ENCODE measurements at places on chromosomes 5 and 9. TPM values are rescaled to one million over a fixed set of nuclear protein-coding genes. Genes with fewer than 3 reads are reported as not detected.

HOMER1 gene
- 1.0 TPM for total RNA-seq

SLC46A2 gene
- total RNA-seq, result not detected

TPRN gene
- total RNA-seq, result 167 TPM

PCDHA9 gene
- not detected for total RNA-seq

EGFLAM gene
- 0.54 TPM for total RNA-seq

CTXN3 gene
- total RNA-seq, result not detected

DNA sequence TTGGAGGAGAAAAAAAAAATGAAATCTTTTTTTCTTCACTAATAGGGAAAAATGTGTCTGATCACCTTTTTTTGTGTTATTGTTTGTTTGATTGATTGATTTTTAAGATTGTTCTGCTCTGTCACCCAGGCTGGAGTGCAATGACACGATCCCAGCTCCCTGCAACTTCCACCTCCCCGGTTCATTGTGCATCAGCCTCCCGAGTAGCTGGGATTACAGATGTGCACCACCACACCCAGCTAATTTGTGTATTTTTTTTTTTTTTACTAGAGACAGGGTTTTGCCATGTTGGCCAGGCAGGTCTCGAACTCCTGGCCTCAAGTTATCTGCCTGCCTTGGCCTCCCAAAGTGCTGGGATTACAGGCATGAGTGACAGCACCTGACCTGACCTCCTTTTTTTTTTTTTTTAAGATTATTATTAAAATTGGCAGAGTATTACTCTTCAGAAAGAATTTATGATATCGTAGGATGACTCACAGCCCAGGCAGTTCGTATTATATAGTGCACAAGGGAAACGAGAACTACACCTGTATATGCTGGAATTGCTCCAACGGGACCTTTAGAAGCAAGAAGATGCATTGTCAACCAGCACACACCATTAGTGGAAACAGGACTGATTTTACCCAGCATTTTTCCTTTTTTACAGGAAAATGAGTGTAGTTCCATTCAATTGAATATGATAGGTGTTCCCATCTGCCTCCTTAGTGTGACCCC, 27.7 kb downstream of the FUBP3 start:
- H3K27ac ChIP-seq, result no peak overlapping the region
- no peak for DNase-seq
- H3K4me1 ChIP-seq, result no peaks in the 10 kb centered on the region

- no peak overlapping the region for H3K4me3 ChIP-seq
- no peaks in the 10 kb centered on the region for H3K36me3 ChIP-seq
- H3K27me3 ChIP-seq, result no peaks in the 10 kb centered on the region
- no peak for DNase-seq
- peaks cover 7% of the 10 kb centered on the region for H3K4me1 ChIP-seq
These were observed 51.8 kb downstream of the NSUN2 start for GRCh38 chr5:6581090-6581489.

DNA sequence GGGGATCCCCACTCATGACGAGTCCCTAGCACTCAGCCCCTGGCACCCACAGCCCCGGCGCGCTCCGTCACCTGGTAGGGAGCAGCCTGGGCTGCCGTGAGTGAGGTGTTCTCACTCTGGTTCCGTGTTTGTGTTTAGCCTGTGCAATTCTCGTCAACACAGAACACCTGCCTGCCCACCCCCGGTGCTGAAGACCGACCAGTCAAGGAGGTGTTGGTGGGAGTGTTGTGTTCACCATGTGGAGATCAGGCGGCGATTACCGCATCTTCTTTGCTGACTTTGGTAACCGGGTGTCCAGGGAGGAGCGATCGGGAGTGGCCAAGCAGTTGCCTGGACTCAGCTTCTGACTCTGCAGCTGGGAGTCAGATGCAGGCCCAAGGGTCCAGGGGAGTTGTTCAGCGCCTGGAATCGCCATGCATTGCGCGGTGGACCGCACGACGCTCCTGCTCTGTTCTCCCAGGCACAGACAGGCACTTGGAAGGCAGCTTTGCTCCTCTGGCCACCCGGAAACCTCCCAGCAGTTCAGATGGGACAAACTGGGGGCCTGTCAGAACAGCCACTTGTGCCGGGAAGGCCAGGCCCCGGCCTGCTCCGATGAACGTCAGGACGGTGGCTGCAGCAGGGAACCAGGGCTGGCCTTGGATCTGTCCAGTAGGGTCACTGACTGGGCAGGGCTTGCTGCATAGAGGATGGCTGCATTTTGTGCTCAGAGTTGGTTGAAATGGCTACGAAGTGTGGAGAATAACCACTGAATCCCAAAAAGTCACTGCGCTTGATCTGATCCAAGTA, 28.2 kb downstream of the EXOC3 start:
- peak; percentile 49 for DNase-seq
- no peak overlapping the region for H3K27ac ChIP-seq
- H3K36me3 ChIP-seq, result peaks cover 31% of the 10 kb centered on the region
- peaks cover 39% of the 10 kb centered on the region for H3K4me1 ChIP-seq
- H3K27me3 ChIP-seq, result no peaks in the 10 kb centered on the region

DNA sequence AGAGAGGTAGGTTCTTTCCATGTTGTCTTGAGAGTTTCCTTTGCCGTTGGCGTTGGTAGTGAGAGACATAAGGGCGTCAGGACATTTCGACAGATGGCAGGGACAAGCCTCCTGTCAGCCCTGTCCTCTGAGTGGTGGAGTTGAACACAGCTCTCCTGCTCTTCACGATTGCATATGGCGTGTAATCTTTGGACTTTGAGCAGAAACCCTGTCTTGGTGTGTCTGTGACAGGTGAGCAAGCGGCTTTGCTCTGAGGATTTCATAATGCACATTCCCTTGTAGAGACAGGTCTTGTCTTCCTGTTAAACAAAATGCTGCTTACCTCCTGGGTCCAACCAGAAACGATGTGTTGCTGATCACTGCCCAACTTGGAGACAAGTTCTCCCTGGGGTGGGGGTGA, 146.5 kb downstream of the NXNL2 start:
- no peak for DNase-seq
- no peaks in the 10 kb centered on the region for H3K27me3 ChIP-seq
- no peaks in the 10 kb centered on the region for H3K4me1 ChIP-seq
- H3K36me3 ChIP-seq, result no peaks in the 10 kb centered on the region
- H3K27ac ChIP-seq, result no peak overlapping the region

DNA sequence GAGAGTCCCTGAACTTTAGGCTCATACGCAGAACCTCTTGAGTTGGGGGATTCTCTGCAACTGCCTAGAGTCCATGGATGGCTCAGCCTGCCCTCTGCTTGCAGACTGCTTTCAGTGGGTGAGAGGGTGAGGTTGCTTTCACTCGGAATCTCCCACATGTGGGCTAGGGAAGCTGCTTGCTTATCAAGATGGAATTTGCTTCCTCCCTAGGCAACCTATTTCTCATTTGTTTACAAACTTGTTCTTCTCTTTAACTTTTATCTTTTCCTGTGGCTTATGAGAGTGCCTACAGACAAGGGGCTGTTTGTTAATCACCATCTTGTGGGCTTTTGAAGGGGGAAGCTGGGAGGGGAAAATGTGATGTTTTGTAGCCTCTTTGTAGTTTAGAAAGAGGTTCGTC, 10.0 kb downstream of the TLE4 start:
- no peaks in the 10 kb centered on the region for H3K36me3 ChIP-seq
- peak overlapping the region; percentile 11 for H3K27ac ChIP-seq
- H3K4me1 ChIP-seq, result peaks cover 19% of the 10 kb centered on the region
- H3K27me3 ChIP-seq, result no peaks in the 10 kb centered on the region
- no peak for DNase-seq

DNA sequence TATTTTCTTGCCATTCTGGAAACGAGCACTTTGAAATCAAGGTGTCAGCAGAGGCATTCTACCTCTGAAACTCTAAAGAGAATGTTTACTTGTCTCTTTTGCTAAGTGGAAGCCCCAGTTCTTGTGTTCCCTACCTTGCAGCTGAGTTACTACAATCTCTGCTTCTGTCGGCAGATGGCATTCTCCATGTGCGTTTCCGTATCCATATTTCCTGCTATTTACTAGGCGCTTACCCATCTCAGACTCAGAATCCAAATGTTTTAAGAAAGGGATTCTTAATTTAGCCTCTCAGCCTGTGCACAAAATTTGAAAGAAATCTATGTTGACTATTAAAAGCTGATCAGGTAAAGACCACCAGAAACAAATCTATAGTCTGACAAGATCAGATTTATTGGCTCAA, 221.3 kb upstream of the FTMT start:
- DNase-seq, result no peak
- H3K36me3 ChIP-seq, result no peaks in the 10 kb centered on the region
- no peak overlapping the region for H3K4me3 ChIP-seq
- no peak overlapping the region for H3K27ac ChIP-seq
- H3K4me1 ChIP-seq, result no peaks in the 10 kb centered on the region
- no peaks in the 10 kb centered on the region for H3K27me3 ChIP-seq

DNA sequence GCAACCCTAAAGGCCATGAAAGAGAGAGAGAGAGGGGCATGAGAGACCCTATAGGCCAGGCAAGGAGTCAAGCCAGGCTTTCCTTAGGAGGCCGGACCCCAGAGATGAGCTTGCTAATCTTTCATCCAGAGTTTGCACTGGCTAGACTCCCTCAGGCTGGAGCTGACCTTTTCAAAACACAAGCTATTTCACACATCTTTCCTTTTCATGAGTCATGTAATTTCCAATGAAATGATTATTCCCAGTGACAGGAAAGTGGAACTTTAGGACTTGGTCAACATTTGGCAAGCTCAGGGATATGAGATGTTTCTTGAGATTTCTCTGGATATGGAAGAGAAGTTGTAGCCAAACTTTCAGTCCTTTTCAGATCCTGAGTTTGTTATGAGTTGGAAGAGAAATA, 117.7 kb downstream of the TARS1 start:
- DNase-seq, result no peak
- H3K27me3 ChIP-seq, result no peaks in the 10 kb centered on the region
- no peaks in the 10 kb centered on the region for H3K4me1 ChIP-seq
- no peak overlapping the region for H3K4me3 ChIP-seq

DNA sequence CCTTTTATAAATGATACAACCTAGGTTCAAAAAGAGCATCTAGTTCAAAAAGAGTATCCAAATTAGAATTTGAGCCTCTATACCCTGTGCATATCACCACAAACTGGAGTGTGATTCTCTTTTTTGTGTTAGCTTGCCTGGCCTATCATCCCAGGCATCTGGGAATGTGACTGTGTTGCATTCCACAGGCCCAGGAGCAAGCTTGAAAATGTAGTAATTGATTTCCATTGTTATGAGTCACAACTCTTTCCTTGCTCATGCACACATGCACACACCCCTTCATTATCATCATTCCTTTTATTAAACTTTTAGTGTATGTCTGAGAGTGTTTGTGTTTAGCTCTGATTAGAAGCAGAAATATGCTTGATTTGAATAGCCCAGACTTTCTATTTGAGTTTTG, 75.2 kb downstream of the FCHO2 start:
- H3K4me1 ChIP-seq, result no peaks in the 10 kb centered on the region
- no peak for DNase-seq
- H3K36me3 ChIP-seq, result no peaks in the 10 kb centered on the region
- H3K4me3 ChIP-seq, result no peak overlapping the region
- H3K27me3 ChIP-seq, result no peaks in the 10 kb centered on the region
- no peak overlapping the region for H3K27ac ChIP-seq

- H3K27me3 ChIP-seq, result no peaks in the 10 kb centered on the region
- H3K4me1 ChIP-seq, result no peaks in the 10 kb centered on the region
- H3K36me3 ChIP-seq, result no peaks in the 10 kb centered on the region
These were observed at the start of gene AGXT2 for GRCh38 chr5:35047785-35048404. Gene AGXT2 (minus strand): TSS chr5:35047949. CDS start chr5:35047892, 57 bp downstream.

- no peak for DNase-seq
- H3K27me3 ChIP-seq, result no peaks in the 10 kb centered on the region
- no peaks in the 10 kb centered on the region for H3K4me1 ChIP-seq
- H3K27ac ChIP-seq, result no peak overlapping the region
- no peak overlapping the region for H3K4me3 ChIP-seq
These were observed 8.8 kb upstream of the TMEM171 start for GRCh38 chr5:73111536-73111935.

DNA sequence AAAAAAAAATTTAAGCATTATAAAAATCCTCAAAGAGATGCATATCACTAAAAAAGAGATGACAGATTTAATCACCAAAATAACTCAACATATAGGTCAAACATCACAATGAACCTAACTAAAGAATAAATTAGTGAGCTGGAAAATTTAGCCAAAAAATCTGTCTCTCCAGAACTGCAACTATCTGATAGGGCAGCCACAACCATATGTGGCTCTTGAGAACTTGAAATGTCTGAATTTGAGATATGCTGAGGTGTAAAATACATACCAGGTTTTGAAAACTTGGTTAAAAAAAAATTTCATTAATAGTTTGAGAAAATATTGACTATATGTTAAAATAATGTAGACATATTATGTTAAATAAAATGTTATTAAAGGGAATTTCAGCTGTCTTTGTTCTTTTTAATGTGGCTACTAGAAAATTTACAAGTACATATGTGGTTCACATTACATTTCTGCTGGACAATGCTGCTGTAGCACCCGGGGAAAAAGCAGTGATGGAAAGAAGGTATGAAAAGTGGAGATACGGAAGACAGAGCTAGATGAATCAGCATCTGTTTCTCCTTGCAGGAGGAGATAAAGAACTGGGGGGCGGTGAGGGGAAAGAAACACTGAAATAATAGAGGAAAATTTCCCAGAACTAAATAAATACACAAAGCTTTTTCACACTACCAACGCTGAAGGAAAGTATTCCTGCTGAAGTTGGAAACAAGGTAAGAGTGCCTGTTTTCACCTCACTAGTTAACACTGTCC, 66.1 kb downstream of the DCP2 start:
- no peak overlapping the region for H3K27ac ChIP-seq
- H3K27me3 ChIP-seq, result no peaks in the 10 kb centered on the region
- no peaks in the 10 kb centered on the region for H3K4me1 ChIP-seq
- H3K36me3 ChIP-seq, result no peaks in the 10 kb centered on the region

GRCh38 chr9:107489144-107489673, 360 bp downstream of the KLF4 start:
- H3K27ac ChIP-seq, result peak overlapping the region; percentile 70
- DNase-seq, result no peak
- no peaks in the 10 kb centered on the region for H3K36me3 ChIP-seq
- peaks cover 22% of the 10 kb centered on the region for H3K4me1 ChIP-seq
- H3K4me3 ChIP-seq, result peak overlapping the region; percentile 84

DNA sequence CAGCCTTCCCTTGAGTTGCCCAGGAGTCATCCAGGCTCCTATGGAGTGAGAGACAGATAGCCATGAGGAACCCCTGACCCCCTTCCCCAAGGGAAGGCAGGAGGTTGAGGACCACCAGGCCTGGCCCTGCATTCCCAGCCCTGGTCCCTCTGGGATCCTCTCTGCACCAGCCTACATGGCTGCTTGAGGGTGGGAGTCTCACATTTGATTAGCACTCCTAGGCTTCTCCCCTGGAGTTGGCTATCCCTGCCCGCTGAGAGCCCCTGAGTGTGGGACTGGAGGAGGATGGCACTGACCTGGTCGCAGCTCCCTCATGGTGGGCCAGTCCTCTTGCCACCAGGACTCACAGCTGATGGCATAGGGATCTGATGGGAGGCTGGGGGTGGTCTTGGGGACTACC, 46.7 kb downstream of the SAR1B start:
- no peaks in the 10 kb centered on the region for H3K27me3 ChIP-seq
- DNase-seq, result peak; percentile 30
- H3K4me1 ChIP-seq, result peaks cover 3% of the 10 kb centered on the region
- no peaks in the 10 kb centered on the region for H3K36me3 ChIP-seq
- H3K4me3 ChIP-seq, result no peak overlapping the region

- H3K27me3 ChIP-seq, result no peaks in the 10 kb centered on the region
- H3K36me3 ChIP-seq, result no peaks in the 10 kb centered on the region
- DNase-seq, result no peak
- H3K4me3 ChIP-seq, result no peak overlapping the region
- H3K27ac ChIP-seq, result no peak overlapping the region
- H3K4me1 ChIP-seq, result no peaks in the 10 kb centered on the region
These were observed 150.8 kb downstream of the MTRR start for GRCh38 chr5:8019719-8020218.

- H3K27ac ChIP-seq, result no peak overlapping the region
- no peaks in the 10 kb centered on the region for H3K27me3 ChIP-seq
- no peak overlapping the region for H3K4me3 ChIP-seq
- DNase-seq, result no peak
- H3K4me1 ChIP-seq, result no peaks in the 10 kb centered on the region
These were observed 889.4 kb upstream of the SEMA6A start for GRCh38 chr5:117463881-117464570.
